ENCODE measurements at places on chromosomes 1 and 21. TPM values are rescaled to one million over a fixed set of nuclear protein-coding genes. Genes with fewer than 3 reads are reported as not detected.

The FCN3 gene
- total RNA-seq, result not detected

DNA sequence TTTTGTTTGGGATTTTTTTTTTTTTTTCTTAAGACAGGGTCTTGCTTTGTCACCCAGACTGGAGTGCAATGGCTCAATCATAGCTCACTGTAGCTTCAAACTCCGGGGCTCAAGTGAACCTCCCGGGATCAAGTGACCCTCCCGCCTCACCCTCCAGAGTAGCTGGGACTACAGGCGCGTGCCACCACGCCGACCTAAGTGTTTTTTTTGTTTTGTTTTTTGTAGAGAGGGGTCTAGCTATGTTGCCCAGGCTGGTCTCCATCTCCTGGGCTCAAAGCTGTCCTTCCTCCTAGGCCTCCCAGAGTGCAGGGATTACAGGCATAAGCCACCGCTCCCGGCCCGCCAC lies 776 bp downstream of the HLCS start:
- no peak for DNase-seq
- H3K27me3 ChIP-seq, result peaks cover 2% of the 10 kb centered on the region
- H3K36me3 ChIP-seq, result no peaks in the 10 kb centered on the region

DNA sequence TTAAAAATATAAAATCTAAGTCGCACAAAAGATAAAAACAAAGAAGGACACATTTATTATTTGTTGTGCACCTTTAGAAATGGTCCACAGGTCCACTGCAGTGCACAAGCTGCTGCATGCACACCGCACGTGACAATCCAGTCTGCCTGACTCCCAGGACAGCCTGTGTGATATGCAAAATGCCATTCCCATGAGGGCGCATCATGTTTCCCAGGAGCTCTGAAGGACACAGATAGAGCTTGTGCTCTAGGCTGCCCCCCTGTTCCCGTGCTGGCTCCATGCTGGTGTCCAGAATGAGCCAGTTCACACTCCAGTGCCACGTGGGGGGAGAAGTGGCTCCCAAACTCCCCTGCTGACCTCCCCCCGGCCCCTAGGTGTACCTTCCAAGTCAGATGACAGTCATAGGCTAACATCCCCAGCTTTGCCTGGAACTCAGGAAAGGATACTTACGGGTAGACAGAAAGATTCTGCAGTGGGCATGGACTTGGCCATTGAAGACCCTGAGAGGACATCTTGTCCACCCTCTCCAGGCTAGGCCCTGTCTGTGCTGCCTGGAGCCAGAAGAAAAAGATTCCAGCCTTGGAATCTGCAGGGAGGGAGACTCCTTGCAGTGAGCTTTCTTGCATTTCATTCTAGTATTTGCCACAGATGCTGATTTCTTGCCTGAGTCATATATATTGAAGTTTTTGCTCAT lies 26.3 kb downstream of the RAB7B start:
- DNase-seq, result no peak
- peaks cover 60% of the 10 kb centered on the region for H3K4me1 ChIP-seq
- no peak overlapping the region for H3K4me3 ChIP-seq
- H3K36me3 ChIP-seq, result peaks cover 4% of the 10 kb centered on the region

GRCh38 chr1:225945564-225945963 lies 4.5 kb upstream of the LEFTY2 start:
- no peak for DNase-seq
- no peaks in the 10 kb centered on the region for H3K36me3 ChIP-seq
- H3K4me3 ChIP-seq, result peak overlapping the region; percentile 21
- peak overlapping the region; percentile 74 for H3K27ac ChIP-seq
- peaks cover 5% of the 10 kb centered on the region for H3K27me3 ChIP-seq

DNA sequence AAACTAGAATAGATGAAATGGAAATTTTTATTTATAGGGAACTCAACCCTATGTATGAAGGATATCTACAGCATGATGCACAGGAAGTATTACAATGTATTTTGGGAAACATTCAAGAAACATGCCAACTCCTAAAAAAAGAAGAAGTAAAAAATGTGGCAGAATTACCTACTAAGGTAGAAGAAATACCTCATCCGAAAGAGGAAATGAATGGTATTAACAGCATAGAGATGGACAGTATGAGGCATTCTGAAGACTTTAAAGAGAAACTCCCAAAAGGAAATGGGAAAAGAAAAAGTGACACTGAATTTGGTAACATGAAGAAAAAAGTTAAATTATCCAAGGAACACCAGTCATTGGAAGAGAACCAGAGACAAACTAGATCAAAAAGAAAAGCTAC lies 7.9 kb downstream of the USP1 start:
- DNase-seq, result no peak
- no peak overlapping the region for H3K4me3 ChIP-seq
- no peak overlapping the region for H3K27ac ChIP-seq
- H3K27me3 ChIP-seq, result no peaks in the 10 kb centered on the region

Data from neural crest cell (in vitro differentiated cells).